Lower lobe of right lung (tissue), 2 donors: ENCODE measurements at places on chromosomes 16 and 17.
A peak's percentile ranks its signal among the peaks of the same experiment; 100 is the strongest.

DNA sequence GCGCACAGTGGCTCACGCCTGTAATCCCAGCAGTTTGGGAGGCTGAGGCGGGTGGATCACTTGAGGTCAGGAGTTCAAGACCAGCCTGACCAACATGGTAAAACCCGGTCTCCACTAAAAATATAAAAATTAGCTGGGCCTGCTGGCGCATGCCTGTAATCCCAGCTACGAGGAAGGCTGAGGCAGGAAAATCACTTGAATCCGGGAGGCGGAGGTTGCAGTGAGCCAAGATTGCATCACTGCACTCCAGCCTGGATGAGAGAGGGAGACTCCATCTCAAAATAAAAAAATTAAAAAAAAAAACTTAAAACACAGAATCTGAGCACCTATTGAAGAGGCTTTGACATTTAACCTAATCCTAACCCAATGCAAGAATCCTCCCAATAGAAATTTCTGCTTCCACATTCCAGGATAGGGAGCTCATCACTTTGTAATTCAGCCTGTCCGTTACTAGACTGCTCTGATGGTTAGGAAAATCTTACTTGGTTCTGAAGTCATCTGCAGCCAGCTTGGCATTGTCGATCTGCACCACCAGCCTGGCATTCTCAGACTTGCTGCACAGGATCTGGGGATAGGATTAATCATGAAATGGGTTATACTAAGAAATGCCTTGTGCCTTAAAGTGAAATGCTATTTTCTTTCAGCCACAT is 2.1 kb downstream of the KRT33B start:
- DNase-seq, result no peak

DNA sequence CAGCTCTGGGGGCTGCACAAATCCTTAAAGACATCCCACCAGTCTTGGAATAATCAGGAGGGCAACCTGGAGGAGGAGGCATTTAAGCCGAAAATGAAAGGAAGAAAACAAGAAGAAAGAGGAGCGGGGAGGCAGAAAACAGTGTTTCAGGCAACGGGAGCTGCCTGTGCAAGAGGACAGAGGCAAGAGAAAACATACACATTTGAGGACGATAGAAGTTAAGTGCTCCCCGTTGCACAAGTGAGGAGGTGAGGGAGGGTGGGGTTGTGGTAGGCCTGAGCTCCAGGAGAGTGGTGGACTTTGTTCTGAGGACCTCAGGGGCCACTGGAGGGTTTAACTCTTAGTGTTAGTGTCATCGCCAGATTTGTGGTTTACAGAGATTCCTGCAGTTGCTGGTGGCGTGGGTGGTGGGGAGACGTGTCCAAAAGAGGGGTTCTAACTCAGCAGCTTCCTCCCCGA is 27.6 kb upstream of the CIBAR2 start:
- DNase-seq, result no peak

GRCh38 chr16:87409153-87409552 is 17.0 kb downstream of the MAP1LC3B start:
- peak; percentile 30 for DNase-seq

- no peak for DNase-seq
These were observed 242.4 kb downstream of the C16orf95 start for GRCh38 chr16:87074641-87075318.

DNA sequence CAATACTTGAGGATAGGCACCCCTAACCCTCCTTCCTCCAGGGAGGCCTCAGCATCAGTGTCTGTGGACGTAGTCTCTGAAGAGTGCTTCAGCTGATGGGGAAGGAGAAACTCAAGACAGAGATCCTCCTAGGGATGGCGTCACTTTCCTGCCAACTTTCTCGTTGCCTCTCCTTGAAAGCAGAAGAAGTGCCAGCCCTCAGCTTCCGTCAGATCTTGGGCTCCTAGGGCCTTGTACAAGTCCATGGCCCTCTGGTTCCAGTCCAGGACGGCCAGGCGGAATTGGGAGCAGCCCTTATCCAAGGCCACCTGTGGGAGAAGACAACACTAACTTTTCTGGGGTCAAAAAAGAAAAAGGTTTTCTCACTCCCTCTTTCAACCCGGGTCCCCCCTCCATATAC is 1.3 kb downstream of the SAT2 start:
- DNase-seq, result peak; percentile 66

GRCh38 chr17:73232587-73233373 is 28.9 kb downstream of the CPSF4L start:
- peak; percentile 61 for DNase-seq

DNA sequence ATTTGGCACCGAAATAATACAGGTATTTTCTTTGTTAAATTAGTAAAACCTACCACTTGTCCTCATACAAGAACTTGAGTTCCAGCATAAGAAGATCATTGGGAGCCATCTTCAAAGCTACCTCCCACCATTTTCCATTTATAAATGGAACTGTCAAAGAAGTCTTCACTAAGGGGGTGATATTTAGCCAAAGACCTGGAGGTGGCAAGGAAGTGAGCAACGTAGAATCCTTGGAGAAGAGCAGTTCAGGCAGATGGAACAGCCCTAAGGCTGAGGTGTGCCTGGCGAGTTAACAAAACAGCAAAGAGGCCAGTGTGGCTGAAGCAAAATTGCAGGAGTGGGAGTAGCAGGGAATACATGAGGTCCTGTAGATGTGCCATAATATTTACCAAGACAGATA is 1.8 kb downstream of the KCNJ16 start:
- no peak for DNase-seq

GRCh38 chr17:19407601-19408345 is 3.3 kb upstream of the RNF112 start:
- no peak for DNase-seq

DNA sequence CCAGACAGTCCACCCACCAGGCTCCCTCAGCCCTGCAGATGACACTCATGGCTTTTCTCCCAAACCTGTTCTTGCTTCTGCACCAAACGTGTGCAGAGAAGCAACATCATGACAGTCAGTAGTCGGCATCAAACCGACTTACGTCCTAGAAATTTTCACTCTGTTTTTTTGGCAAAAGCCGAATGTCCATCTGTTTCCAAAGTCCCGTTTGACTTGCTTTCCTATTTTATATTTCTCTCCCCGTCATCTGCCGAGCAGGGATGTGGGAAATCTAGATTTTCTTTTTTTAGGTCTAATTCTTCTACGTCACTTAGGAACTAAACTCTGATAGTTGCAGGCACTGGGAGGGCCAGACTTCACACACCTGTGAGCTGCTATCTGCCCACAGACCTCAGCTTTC is 104.9 kb downstream of the RMI2 start:
- DNase-seq, result no peak

DNA sequence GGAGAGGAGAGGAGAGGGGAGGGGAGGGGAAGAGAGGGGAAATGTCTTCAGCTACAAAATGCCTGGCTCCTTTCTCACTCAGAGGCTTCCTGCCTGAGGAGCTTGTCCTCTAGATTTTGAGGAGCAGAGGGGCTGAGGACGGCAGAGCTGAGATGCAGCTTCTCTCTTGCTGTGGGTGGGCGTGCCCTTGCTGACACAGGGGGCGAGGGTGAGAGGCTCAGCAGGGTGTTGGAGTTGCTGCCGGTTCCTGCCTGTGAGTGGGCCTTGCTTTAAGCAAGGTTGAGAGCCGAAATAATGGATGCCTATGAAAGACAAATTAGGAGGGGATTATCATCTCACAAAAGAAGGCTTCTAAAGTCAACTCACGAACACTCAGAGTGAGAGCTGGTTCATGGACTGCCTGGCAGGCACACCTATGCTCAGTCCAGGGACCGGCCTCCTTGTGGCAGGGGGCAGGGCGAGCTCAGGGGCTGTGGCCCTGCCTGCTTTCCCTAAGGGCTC is 215.6 kb downstream of the MSI2 start:
- DNase-seq, result no peak

DNA sequence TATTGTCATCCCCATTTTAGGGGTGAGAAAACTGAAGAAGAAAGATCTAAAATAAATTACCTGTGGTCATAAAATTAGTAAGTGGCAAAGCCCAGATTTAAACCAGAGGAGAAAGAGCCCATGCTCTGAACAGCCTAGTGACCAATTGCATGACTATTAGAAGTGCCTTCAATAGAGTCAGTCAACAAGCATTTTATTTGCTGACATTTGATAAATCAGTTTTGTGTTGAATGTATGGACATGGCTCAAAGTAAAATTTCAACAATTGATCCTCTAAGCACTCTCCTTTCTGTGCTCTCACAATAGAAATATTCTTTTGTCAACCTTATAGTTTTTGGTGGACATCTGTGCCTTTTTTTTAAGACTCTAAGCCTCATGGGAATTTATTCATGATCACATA is 572.9 kb upstream of the SOX9 start:
- DNase-seq, result no peak

GRCh38 chr16:10594312-10594950 is 14.0 kb upstream of the EMP2 start:
- peak; percentile 78 for DNase-seq

DNA sequence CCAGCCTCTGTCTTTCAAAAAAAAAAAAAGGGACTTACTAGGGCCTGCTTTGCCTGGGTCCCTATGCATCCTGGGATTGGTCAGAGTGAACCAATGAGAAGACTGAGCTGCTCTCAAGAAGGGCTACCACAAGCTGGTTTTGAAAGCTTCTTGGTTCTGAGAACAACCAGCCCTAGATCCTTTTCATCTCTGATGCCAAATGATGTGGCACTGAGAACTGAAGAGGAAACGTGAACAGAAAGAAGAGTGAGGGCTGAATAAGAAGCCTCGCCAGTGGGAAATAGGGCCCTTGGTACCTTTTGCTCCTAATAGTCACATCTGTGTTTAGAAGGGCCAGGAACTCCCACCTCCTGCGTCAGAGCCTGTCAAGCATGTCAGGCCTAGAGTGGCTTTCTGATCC is 10.7 kb downstream of the TACO1 start:
- no peak for DNase-seq

GRCh38 chr17:77475016-77475976 is 334.5 kb downstream of the SEC14L1 start:
- no peak for DNase-seq

DNA sequence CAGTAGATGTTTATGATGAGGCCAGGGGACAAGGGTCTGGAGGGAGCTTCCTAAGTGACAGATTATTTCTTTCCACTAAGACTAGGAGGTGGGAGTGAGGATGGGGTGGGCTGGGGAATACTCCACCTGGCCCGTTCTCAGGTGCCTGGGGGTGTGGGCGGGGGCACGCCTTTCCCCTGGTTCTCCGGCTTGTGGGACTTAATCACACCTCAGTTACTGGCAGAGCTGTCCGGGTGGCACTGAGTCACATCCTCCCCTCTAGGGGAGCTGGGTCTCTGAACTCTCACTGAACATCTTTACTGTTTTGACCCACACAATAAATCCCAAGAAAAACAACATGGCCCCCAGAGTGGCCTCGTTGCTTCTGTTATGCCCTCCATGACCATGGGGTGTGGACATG is 332.8 kb downstream of the MAF start:
- no peak for DNase-seq

- DNase-seq, result no peak
These were observed 32.2 kb downstream of the KIAA0753 start for GRCh38 chr17:6608321-6608720.

DNA sequence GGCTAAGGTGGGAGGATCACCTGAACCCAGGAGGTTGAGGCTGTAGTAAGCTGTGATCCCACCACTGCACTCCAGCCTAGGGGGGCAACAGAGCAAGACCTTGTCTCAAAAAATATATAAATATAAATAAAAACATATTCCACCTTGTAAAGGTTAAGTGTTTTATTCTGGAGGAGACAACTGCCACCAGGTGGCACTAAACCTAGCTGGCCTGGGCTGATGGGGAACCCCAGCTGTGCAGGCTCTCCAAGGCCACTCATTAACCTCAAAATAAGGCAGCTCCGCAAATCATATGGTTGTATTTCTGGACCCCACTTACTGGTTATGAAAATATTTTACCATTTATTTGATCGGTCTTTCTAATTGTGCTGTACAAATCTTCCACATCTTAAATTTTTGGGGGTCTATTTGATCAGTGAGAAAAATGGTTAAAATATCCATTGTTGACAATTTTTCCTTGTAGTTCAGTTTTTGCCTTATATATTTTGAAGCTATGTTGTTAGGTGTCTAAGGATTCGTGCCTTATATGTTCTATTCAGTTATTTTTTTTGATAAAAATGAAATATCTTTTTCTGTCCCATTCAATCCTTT is 8.5 kb upstream of the ICAM2 start:
- DNase-seq, result peak; percentile 68

DNA sequence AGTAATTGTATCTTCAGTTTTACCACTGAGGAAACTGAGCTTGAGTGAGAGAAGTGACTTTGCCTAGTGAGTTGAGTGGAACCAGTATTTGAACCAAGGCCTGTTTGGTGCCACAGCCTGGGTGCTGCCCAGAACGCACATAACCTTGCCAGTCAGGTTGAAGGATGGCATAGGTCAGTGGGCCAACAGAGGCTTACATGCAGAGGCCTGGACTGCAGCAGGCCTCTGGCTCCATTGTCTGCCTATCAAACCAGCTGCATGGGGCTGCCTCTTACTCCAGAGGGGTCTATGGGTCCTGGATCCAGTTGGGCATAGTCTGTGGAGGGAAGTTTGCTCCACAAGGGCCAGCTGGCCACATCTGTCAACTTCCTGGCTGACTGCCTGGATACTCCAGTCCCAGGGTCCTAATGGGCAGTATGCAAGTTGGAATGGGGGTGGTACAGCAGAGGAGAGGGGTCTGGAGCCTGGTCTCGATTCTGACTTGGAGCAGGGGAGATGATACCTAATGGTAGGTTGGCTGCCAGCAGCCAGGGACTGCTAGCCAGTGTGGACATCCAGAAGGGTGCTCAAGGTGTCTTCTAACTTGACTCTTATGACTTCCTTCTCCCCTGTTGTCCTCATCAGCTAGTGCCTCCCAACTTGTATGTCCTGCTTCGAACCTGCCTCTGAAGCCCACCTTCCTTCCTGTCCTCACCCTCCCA is 11.1 kb upstream of the RNF112 start:
- DNase-seq, result no peak

DNA sequence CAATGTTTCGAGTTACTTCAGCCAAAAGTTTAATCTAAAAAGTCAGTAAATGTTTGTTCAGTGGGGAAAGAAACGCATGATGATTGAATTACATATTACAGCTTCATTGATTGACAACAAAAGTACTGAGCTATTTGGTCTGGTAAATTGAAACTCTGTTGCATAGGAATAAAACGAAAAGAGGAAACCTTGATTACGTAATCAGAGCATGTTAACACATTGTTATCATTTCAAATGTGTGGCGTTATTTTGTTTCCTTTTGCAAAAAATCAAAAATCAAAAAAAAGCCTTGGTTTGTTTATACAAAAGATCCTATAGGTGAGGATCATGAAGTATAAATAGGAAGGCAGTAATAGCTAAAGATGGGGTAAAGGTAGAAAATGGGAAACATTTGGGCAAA is 19.5 kb upstream of the CA10 start:
- no peak for DNase-seq

- DNase-seq, result no peak
These were observed 209.3 kb downstream of the MSI2 start for GRCh38 chr17:57465610-57466009.

- DNase-seq, result no peak
These were observed 3.6 kb downstream of the ZNF646 start for GRCh38 chr16:31077592-31078396.
